ENCODE measurements at places on chromosomes 12 and 14.

DNA sequence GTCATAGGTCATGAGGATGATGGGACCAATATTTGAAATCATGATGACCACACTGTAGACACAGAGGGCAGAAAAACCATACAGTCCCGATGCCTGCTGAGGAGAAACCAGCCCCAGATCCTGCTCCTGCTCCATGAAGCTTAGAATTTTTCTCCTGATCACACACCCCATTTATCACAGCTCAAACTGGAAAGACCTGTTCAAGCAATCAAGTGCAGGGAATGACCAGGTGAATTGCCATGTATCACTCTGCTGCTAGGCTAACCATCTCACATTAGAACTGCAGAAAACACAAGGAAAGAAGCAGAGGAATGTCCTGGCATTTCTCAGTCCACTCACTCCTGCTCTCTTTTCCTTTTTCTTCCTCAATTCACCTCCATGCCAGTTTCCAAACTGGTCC is 18.1 kb downstream of the MANSC1 start:
- peak; percentile 49 for DNase-seq

- DNase-seq: no peak
Measured at GRCh38 chr14:76514213-76514998, 138.5 kb downstream of the ESRRB start.

DNA sequence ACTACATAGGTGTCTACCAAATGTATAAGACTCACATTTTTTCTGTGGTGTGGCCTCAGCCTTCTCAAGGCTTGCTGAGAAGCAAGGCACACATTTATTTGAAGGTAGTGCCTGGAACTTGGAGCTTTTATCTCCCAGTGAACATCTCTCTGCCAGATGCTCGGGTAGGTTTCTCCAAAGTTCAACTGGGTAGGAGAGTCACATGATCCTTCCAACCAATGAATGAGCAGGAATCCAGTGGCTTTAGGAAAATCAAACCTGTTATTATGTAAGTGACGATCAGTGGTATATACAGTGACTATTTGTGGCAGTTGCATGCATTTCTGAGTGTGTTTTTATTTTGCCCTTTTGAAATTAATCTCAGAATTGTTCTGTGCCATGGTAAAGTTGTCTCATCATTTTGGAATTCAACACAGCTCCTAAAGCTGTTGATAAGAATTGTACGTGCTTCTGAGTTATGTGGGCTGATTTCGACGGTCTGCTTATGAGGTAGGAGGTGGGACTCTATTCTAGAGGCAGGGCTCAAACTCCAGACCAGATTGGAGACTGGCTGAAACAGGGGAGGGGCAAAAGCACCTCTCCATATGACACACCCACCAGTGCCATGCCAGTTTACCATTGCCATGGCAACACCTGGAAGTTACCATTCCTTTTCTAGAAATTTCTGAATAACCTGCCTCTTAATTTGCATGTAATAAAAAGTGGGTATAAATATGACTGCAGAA is 57.6 kb downstream of the EID3 start:
- peak; percentile 42 for DNase-seq

GRCh38 chr14:93348292-93348691 is 1.3 kb downstream of the COX8C start:
- DNase-seq: no peak

- no peak for DNase-seq
Measured at GRCh38 chr14:98726585-98727405, 545.2 kb downstream of the BCL11B start.

GRCh38 chr12:81207664-81208063 is 129.8 kb downstream of the ACSS3 start:
- no peak for DNase-seq

DNA sequence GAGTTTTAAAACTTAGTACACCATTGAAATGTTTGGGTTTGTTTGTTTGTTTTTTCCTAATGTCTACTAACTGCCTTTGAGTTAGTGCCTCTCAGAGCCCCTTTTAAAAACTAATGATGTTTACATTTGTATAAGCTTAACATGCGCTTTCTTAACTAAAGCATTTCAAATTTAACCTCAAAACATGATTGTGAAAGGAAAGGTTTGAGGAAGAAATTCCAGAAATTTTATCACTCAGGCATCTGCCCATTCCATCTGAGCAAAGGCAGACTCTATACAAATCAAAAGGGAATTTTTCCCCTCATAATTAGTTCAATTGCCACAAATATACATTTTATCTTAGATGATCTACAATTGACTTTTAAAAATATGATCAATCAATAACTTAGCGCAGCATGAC is 230.7 kb upstream of the CAND1 start:
- no peak for DNase-seq

- no peak for DNase-seq
Measured at GRCh38 chr12:124737772-124738635, 125.7 kb downstream of the SCARB1 start.

DNA sequence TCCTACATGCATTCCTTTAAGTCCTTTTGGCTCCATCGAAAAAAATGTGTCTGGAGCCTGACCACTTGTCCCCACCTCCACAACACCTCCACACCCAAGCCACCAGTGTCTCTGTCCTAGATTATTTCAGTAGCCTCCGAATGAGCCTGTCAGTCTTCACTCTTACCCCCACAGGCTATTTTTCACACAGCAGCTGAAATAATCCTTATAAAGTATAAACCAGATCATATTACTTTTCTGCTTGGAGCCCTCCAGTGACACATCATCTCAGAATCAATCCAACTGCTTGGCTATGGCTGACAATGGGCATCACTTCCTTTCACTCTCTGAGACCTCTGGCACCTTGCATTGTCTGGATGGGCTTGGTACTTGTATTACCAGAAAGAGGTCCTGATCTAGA is 44.9 kb downstream of the BBS10 start:
- DNase-seq: no peak

DNA sequence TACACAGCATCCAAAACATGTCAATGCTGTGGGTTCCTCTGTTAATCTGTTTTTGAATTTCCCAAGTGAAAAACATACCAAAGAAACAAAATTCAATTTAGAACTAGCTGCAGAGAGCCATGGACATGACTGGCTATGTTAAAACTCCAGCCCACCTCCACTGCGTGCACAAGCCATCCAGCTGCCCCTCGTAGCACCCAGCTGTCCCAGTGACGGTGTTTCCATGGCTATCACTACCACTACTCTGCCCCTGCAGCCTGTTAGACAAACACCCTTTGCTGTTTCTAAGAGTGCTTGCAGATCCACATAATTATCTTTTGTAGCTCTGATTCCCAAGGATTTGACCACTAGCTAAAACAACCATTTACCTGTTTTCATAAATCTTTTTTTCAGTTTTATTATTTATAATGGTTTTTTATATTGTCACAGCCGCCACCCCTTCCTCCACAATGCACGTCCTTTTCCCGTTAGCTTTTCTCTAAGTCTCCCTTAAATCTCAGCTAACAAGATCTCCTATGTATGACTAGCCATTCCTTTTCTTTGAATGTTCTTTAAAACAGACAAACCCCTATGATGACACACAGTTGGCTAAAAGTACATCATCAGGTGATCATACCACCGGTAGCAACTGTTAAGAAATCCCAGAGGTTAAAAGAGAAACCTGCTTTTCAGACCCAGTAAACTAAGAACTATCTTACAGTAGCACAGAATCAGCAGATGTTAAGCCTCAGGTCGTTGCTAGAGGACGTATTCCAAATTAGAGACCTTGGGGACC is 37.8 kb upstream of the NAA30 start:
- DNase-seq: no peak

DNA sequence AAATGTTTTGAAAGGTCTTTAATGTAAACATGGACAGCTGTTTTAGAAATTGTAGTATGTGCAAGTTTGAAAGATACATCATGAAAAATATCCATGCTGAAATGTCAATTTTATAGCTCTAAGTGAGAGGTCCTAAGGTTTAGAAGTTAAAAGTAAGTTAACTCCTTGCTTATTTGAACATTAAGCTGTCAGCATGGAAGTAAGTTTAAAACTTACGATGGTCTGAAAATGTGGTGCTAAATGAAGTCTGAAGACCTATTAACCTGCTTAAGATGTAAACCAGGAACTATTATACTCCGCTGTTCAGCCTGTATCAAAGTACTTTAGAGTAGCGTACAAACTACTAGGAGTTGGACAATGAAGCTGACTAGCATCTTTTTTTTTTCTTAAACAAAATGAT is 1082.4 kb downstream of the TMTC2 start:
- no peak for DNase-seq

- DNase-seq: no peak
Measured at GRCh38 chr12:58301730-58302122, 360.4 kb downstream of the ATP23 start.

- no peak for DNase-seq
Measured at GRCh38 chr12:25384038-25384892, 133.5 kb upstream of the KRAS start.
